A673 (cell line): ENCODE measurements at places on chromosomes 5 and 9. TPM values are rescaled to one million over a fixed set of nuclear protein-coding genes. Genes with fewer than 3 reads are reported as not detected.

- no peak for DNase-seq
Measured at GRCh38 chr5:181259974-181260719, 796 bp downstream of the TRIM52 start.

DNA sequence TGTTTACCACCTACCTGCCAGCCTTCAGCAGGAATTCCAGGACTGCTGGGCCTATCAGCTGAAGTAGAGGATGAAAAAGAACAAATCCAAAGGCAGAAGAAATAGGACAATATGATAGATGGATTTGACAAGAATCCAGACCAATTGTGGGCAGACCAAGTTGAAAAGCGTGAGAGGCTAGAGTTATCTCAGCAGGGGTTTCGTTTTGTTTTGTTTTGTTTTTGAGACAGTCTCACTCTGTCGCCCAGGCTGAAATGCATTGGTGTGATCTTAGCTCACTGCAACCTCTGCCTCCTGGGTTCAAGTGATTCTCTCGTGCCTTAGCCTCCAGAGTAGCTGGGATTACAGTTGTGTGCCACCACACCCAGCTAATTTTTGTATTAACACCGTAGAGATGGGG is 113.2 kb downstream of the PALM2AKAP2 start:
- DNase-seq, result no peak

DNA sequence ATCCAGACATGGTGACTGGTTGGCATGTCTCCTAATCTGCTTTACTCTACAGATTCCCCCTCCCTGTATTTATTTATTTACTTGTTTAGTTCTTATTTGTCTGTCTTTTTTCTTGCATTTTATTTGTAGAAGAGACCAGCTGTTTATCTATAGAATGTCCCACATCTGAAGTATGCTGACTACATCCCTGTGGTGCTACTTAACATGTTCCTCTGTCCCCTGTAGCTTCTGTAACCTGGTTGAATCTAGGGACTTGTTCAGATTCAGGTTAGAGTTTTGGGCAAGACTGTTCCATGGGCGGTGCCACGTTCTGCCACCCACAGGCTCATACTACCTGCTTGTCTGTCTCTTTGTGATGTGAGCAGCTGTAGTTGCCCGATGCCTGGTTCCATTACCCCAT is 23.5 kb downstream of the DUSP1 start:
- DNase-seq, result no peak

DNA sequence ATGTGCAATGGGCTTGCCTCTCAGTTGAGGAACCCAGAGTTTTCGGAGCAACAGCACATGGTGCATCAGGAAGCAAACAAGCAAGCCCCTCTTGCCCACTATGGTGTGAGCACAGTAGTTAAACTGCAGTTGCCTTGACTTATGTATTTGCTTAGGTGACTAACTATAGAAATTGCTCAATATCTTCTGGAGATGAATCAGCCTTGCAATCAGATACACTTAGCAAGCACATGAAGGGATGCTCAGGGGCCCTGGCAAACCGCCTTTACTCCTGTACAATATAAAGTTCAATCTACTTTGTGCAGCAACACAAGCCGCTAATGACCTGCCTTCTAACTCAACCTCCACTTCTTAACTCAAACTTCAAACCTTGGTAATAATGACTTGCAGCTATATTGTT is 581.7 kb upstream of the RIOK2 start:
- no peak for DNase-seq

GRCh38 chr9:135416664-135417290 is 62.8 kb upstream of the PPP1R26 start:
- DNase-seq, result no peak

Gene DMRT3
- not detected in 2 replicates for total RNA-seq
